ENCODE measurements at places on chromosomes 13 and 19.

- DNase-seq = no peak
Observed at GRCh38 chr19:29479941-29480340, 45.9 kb upstream of the VSTM2B start.

GRCh38 chr13:111119966-111120365 is 4.9 kb downstream of the ARHGEF7 start:
- no peak for DNase-seq

DNA sequence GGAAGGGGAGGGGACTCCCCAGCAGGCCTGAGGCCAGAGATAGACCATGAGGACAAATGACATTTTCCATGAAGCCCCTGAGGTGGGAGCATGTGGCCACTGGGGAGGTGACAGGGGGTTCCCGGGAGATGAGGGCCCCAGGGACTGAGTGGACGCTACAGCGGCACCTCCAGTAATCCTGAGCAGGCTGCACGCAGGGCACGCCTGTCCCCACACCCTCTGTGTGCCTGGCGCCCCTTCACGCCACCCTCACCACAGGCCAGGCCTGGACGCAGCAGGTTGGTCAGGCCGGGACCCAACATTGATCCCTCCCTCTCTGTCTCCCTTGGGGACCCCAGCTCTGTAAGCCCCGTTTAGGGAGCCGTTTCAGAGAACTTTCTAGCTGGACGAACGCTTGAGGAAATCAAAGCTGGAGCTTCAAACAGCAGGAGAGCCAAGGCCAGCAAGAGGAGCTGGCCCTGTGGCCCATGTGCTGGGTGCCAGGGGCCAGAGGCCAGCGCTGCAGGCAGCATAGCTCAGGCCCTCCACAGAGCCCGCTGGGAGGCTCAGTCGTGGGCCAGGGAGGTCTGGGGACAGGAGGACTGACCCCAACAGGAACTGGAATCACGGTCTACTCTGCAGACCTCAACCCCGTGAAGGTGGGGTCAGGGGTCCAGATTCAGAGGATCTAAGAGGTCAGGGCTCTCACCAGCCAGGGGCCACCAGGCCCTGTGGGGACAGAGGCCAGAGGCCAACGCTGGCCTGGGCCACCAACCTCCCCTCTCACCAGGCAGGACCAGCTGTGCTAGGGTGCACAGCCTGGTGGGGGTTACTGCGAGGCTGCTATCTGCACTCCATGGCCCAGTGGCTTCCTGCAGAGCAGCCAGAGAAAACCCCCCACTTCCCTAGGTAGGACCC is 14.6 kb downstream of the LSM4 start:
- no peak for DNase-seq

GRCh38 chr13:110957181-110957884 is 42.5 kb upstream of the ANKRD10 start:
- no peak for DNase-seq

DNA sequence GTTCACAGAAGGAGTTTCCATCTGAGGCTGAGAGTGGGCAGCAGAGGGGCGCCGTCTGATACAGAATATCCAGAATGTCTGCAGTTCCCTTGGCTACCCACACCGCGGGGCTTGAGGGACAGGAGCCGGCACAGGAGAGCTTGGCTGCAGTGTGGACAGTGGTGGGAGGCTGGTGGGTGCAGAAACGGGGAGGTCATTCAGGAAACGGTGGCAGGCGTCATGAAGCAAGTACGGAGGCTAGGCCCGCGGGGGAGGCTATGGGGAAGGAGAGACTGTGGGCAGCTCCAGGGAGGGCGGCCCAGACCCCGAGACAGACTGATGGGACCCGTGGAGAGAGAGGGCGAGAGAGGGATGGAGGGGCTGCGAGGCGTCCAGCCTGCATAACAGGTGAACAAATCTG is 55.2 kb upstream of the UQCRFS1 start:
- no peak for DNase-seq

- DNase-seq = no peak
Observed at GRCh38 chr19:55614711-55615542, 9.4 kb downstream of the ZNF784 start.

DNA sequence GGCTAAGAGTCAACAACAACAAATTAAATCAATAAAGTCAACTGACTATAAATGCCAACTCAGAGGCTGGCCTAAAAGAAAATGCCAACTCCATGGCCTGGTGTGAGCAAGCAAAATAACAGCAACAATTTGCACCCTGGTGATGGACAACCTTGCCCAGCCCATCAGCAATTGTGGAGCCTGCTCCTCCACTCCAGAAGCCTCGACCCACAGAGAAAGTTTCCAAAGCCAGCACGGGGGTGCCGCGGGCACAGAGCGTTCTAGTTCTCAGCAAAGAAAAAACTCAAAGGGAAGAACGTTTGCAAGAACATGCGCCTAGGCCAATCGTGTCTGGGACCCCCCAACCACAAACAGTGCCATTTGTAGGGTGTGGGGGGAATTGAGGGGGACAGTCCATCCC is 11.3 kb downstream of the EPS15L1 start:
- no peak for DNase-seq

DNA sequence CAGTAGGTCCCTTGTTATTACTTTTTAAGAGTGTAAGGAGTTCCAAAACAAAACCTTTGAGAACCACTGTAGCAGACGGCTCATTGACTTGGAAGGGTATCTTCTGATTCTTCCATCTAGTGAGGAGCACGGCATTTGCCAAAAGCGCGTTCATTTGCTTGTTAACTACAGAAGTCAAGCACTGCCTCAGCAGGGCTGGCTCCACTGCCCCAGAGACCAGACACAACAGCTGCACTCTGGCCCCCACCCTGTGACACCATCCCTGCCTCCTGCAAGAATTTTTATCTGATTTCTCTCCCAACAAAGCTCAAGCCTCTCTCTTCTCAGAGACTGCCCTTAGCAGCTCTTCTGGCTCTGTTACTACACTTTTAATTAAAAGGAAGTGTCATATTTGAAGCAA is 20.7 kb upstream of the XPO4 start:
- no peak for DNase-seq

GRCh38 chr13:46392967-46393366 is 5.9 kb upstream of the RUBCNL start:
- no peak for DNase-seq

- DNase-seq = peak; percentile 72
Observed at GRCh38 chr13:46288570-46289259, 77.0 kb downstream of the LRRC63 start.

DNA sequence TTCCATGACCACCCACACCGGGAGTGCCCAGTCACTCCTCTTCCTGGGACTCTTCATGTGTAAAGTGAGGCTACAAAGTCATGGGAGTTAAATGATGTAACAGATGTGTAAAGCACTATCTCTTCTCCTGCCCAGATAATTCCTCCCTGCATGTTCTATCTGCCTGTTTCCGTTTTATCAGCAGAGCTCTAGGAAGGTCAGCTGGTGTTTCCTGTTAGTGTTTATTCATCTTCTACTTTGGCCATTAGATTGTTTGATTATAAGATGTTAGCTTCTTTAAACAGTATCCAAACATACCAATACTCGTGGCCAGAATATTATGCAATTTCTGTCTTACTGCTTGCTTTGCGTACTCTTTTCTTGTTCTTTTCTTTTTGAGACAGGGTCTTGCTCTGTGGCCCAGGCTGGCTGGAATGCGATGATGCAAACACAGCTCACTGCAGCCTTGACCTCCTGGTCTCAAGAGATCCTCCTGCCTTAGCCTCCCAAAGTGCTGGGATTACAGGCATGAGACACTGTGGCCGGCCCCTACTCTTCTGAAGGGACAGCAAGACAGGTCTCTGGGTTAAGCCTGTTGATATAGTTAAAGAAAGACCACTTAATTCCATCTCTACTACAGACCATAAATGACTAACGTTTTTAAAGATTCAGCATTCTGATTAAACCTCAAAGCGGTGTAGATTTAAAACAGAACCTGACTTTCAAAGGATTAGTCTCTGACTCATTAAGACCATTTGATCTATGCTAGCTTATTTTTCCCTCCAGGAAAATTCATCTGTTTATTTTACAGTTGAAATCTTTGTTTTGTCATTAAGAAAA is 97.4 kb upstream of the AKAP11 start:
- no peak for DNase-seq

- no peak for DNase-seq
Observed at GRCh38 chr19:57813919-57814504, 701 bp downstream of the ZNF552 start.

- DNase-seq = no peak
Observed at GRCh38 chr19:3183721-3184641, 1.7 kb upstream of the NCLN start.

DNA sequence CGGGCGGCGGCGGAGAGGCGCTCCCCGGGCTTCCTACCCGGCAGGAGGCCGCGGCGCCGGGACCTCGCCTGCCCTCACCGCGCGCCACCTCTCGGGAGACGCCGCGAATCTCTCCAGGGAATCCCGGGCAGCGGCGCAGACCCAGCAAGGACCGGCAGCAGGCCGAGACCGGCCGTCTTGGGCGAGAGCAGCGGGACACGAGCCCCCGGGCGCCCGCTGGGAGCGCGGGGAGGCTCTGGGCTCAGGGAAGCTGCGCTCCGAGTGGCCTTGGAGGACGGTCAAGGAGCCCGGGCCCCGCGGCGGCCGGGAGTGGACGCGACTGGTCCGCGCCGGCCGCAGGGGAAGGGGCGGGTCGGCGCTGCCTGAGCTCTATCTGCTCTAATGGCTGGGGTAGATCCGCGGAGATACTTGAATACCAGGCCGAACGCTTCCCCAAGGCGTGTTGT is 14.7 kb downstream of the CDX2 start:
- peak; percentile 70 for DNase-seq

DNA sequence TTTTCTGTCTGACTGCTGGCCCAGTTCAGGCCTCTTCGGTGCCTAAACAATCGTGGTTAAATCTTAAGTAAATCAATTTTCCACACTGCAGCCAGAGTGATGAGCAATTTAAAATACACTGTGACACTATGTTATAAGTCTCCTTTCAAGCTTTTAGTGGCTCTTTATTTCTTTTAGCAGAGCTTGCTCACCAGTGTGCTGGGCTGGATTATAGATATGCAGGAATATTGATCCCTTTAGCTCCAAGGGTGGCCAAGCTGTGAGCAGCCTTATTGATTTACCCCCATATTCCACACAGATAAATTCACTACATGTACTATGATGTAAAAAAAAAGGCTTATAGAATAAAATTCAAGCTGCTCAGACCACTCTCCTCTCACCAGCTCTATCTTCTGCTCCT is 21.7 kb downstream of the CBY2 start:
- no peak for DNase-seq

- DNase-seq = peak; percentile 30
Observed at GRCh38 chr13:33487575-33488243, 202.2 kb upstream of the STARD13 start.

DNA sequence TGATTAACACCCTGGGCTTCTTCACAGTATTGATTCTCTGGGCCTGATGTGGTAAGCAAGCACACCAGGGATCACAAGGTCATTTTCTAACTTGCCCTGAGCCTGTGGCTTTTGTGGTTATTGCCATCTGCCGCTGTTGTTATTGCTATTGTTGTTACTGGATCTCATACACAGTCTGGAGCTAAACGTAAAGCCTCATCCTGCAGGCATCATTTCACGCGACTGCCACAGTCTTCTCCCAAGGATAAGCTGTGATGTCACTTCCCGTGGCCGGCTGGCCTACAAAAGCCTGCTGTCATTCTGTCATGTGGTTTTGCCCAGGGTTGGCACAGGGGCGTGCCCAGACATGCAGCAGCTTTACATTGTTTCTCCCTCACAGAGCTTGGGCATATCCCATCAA is 154.0 kb upstream of the GPR12 start:
- DNase-seq = peak; percentile 44

GRCh38 chr19:52369559-52370340 is at the start of gene ZNF880:
ZNF880 (plus strand) TSS chr19:52369923; CDS start chr19:52369966, 43 bp downstream.
- peak; percentile 86 for DNase-seq

DNA sequence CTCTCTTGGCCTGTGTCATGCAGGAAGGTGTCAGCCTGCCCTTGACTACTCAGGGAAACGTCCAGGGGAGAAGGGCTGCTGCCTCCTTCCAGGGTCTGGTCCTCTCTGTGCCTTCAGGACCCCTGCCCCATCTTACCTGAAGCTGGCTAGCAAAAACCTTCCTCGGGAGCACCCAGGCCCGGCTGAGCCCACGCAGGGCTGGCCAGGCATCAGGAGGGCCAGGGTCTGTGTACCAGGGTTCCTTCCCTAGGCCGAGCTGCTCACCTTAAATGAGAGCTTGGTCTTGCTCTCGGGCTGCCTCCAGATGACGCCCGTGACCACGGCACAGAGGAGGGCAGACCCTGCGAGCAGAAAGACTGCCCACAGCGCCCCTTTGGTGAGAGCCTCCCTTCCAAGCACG is 78.6 kb downstream of the SLC7A1 start:
- no peak for DNase-seq

DNA sequence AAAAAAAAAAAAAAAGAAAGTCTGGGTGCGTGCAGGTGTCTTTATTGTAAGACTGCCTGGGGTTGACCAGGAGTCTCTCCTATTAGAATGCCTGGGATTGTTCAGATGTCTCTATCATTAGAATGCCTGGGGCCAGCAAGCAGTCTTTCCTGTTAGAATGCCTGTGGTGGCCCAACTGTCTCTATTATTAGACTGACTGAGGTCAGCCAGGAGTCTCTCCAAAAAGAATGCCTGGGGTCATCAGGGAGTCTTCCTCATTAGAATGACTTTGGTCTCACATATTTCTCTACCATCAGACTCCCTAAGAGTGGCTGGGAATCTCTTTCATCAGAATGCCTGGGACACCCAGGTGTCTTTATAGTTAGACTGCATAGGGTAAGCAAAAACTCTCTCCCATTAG is 1577.5 kb downstream of the UQCRFS1 start:
- DNase-seq = no peak

DNA sequence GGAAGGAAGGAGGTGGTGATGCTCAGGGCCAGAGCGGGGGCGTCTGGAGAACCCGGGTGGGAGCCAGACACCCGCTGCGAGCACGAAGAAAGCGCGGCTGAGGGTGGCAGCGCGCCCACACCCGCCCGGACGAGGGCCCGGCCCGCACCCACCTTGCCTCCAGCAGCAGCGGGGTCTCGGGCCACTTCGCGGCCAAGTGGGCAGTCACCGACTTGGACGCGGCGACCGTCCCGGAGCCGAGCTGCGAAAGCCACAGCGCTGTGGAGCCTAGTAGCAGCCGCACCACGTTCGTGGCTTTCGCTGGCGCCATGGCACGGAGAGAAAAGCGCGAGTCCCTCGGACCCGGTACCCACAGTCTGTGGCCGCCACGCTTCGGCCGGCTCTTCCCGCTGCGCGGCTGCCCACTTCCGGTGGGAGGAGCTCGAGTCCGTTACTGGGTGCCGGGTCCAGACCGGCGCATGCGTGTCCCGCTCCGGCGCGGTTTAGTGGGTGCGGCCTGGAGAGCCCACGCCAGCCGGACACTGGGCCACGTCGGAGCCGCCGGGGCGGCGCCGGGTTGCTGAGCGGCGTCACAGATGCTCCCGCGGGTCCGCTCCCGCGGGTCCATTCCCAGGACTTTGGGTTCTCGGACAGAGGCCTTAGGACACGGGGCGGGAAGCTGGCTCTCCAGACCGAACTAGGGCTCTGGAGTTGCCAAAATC is at the start of gene UGGT2:
TSS of gene UGGT2 (minus strand) at position 399 of the 701 bp plus-strand sequence. CDS start at position 310, 89 bp downstream.
- peak; percentile 87 for DNase-seq

DNA sequence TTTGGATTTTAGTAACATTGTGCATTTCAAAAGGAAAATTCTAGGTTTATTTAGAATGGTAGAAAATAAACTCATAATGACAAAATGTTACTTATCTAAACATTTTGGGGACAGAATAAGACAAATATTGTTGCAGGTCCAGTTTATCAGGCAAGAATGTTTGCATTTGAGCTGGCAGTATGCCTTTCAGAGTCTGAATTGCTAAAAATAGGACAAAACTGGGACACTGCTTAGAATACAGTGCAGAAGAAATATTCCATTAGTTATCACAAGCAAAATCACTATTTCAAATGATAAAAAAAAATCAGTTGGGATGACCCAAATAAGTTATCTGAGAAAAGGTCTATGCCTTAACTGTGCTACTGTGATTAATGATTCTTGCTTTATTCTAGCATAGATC is 870.3 kb upstream of the MIR17HG start:
- DNase-seq = no peak

- peak; percentile 99 for DNase-seq
Observed at GRCh38 chr19:43595999-43596841, at the start of the genes IRGQ and ZNF576. IRGQ (minus strand) TSS chr19:43596134; CDS start chr19:43595338, 796 bp downstream. ZNF576 (plus strand) TSS chr19:43596595; CDS start chr19:43597109, 514 bp downstream.
